MCF 10A (cell line): ENCODE measurements at places on chromosomes 4 and X. TPM values are rescaled to one million over a fixed set of nuclear protein-coding genes. Genes with fewer than 3 reads are reported as not detected.

GRCh38 chr4:104494185-104494584 lies 509 bp downstream of the CXXC4 start:
- DNase-seq, result no peak

DNA sequence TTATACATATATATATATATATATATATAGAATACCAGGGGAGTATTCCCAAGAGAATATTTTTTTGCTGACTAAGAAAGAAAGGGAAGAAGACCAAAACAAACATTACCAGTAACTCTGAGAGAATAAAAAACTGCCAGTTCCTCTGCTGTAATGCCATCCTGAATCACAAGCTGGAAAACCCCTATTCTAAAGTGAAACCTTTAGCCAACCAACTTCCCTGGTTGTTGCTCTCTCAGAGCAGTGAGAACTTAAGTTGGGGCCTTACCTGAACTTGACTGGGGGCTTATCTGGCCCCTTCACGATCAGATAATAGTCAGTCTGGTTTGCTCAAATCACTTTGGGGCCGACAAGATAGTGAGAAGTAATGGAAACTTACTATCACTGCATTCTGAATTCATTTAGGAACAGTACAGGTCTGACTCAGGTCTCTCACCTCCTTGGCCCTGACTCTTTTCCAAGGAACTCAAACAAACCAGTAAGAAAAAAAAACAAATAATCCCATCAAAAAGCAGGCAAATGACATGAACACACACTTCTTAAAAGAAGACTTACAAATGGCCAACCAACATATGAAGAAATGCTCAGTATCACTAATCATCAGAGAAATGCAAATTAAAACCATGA lies 62.5 kb downstream of the CD40LG start:
- DNase-seq, result peak; percentile 38

GRCh38 chrX:153723351-153724251 lies 586 bp downstream of the BCAP31 start:
- peak; percentile 54 for DNase-seq

- no peak for DNase-seq
Observed at GRCh38 chr4:19051831-19052230, 1030.3 kb upstream of the LCORL start.

GRCh38 chr4:94160774-94161173 lies 46.9 kb upstream of the SMARCAD1 start:
- peak; percentile 13 for DNase-seq

DNA sequence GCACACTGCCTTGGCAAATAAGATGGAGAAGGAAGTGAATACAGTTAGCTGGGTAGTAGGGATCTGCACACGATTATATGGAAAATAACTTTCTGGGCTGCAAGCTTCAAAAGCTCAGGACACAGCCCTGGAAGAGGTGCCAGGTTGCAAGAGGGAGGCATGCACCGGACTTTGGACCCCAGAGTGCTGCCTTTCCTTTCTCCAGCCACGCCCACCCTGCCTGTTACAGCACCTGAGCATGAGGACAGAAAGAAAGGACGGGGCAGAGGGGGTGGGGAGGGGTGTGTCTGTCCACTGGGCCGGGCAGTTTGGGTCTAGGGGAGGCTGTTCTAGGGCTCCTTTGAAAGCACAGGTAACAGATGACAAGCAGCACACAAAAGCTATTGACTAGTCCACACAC lies 152.8 kb downstream of the ENPP6 start:
- DNase-seq, result no peak

DNA sequence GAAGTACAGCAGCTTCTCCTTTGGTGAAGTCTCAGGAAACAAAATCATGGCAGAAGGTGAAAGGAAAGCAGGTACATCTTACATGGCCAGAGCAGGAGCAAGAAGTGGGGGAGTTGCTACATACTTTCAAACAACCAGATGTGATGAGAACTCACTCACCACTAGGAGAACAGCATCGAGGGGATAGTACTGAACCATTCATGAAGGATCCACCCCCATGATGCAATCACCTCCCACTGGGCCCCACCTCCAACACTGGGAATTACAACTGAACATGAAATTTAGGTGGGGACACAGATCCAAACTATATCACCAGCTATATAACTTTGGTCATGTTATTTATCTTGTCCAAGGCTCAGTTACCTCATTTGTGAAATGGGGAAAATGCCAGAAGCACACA lies 159.4 kb downstream of the OPHN1 start:
- peak; percentile 32 for DNase-seq

DNA sequence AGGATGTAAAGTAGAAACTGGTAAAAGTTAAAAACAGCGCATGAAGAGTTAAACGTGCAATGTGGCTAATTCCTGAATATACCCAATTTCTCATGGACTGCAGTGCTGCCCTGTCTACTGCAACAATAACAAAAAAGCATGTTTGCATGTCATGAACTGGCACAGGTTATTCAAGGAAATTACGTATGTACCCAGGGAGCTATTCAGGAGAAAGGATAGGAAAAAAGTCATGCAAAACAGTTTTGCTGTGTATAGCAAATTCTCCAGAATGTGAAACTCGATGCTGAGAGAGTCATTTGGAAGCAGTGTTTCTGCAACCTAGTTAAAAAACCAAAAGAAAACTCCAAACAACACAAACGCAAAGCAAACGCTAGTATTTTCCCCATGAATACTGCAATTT lies 381.5 kb upstream of the PRKX start:
- no peak for DNase-seq

DNA sequence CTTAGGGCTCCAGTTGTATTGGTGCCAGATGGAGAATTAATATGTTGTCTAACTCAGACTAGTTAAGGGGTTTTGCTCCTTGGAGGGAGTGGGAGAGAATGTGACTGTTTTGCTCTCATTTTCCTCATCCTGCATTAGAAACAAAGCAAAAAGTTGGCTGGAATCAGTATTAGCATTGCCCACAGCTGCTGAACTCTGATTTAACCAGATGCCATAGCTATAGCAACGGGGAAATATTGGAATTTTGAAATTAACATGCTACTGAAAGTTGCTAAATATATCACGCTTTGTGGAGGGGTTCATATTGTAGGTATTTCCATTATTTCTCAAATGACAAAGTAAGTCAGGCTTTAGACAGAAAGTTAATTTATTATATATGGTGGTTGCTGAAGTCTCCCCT lies 66.7 kb upstream of the EOLA2 start:
- DNase-seq, result no peak

DNA sequence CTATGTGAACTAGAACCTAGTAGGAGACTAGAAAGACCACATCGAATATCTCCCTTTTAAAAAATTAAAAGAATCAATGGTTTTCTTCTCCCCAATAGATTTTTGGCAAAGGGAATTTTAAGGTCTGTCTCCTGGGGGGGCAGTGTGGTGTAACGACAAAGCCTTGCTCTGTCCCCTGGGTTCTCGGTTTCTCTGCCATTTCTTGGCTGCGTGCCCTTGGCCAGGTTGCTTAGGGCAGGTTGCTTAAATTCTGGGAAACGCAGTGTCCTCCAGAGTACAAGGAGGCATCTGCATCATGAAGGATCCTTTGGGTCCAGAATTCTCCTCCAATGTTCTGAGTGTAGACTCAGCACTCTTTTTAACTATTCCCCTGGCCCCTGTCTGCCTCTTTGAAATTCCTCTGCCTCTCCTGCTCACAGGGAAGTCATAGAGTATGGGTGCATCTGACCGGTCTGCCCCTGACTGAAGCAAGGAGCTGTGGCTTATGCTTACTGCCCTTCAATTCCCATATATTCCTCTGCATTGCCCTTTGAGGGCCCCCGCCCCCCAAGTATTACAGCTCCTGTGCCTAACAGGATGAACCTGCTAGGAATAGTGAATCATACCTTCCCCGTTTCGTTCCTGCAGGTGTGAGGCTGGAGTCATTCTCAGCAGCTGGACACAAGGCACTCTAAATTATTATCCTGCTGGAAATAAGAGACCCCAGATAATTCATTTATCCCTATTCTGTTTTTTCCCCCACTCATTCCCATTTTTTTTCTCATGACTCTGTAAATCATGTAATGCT lies 2.2 kb downstream of the KIT start:
- peak; percentile 36 for DNase-seq

DNA sequence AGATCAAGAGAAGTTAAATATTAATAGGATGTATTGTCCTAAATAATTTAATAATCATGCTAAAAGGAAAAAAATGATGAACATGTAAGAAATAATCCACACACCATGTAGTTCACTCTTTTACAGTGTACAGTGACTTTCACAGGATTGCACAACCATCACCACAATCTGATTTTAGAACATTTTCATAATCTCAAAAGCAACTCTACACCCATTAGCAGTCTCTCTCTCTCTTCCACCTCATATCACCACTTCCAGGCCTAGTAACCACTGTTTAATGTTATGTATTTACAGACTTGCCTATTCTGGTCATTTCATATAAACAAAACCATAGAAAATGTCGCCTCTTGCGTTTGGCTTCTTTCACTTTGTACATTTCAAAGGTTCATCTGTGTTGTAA lies 153.4 kb downstream of the FSTL5 start:
- peak; percentile 9 for DNase-seq

DNA sequence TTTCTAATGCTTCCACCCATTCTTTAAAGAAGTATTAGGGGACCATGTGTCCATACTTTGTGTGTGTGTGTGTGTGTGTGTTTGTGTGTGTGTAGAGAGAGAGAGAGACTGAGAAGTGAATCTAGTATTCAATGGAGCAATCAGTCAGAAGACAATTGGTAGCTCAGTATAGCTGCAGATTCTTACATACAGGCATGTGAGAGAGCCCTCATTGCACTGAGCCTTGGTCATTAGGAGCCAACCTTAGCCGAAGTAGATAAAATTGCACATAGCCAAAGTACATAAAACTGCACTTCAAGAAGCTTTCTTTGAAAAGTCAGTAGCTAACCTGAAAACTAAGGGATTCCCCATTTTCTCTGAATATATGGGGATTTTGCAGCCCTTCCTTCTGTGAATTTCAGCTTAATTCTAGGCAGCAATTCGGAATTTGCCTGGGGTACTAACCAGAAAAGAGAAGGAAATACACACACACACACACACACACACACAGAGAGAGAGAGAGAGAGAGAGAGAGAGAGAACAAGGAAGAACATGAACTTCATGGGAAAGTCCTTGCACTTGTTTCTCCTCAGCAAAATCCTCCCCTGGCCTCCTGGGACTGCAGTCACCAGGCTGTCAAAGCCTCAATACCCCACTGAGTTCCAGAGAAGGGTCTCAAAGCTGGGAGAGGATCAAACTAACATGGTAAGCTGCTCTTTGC lies 1.7 kb upstream of the PRDM8 start:
- DNase-seq, result no peak

DNA sequence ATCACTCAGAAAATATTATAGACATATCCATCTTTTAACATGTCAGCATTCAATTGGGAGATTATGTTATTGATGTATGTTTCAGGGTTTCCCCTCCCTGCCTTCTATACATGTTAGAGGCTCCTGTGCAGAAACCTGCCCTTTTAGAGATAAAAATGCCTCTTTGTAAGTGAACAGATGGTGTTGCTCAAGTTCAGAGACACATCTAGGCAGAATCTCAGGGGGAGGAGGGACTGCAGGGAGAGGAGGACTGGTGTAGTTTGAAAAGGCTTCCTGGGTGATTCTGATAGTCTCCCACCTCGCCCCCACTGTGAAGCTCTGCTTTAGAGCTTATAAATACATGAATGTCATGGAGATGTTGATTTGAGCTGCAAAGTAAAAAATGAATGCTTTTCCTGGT lies 12.0 kb upstream of the UNC5C start:
- no peak for DNase-seq

DNA sequence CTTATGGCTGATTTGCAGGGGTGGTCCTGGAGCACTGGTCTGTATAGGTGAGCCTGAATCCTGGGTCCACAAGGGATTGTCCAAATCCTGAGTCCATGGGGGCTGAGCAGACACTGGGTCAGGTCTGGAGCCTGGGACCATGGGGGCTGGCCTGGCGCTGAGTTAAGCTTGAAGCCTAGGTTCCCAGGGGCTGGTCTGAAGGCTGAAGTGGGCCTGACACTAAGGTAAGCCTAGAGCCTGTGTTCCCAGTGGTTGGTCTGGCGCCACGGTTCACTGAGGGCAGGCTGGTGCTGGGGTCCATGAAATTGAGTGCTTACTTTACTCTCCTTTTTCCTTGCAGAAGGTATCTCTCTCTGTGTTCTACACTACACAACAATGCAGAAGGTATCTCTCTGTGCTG lies 155.8 kb downstream of the RBM46 start:
- no peak for DNase-seq

DNA sequence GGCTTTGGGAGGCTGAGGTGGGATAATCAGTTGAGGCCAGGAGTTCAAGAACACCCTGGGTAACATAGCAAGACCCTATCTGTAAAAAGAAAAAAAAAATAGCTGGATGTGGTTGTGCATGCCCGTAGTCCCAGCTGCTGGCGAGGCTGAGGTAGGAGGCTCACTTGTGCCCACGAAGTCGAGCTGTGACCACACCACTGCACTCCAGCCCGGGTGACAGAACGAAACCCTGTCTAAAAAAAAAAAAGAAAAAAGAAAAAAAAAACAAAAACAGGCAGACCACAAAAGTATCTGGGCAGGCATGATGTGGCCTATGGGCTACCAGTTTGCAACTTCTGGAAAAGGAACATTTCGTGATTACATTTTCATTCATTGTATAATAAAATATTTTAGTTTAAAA lies 38.1 kb upstream of the RASGEF1B start:
- DNase-seq, result no peak

DNA sequence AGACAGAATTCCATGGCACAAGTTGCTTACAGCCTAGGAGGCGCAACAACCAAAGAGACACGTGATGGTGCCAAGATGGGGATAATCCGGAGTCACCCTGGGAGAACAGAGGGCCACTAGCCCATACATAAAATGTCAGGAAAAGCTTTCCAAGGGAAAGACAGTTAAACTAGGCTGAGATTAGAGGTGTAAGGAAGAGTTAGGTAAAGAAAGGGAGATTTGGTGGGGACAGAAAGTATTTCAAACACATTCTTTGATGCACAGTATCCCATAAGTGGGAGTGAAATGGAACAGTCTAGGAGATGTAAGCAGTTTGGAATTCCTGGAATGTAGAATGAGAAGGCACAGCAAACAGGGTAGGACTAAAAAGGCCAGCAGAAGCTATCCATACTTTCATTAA lies 860.9 kb upstream of the LCORL start:
- peak; percentile 42 for DNase-seq

Gene PCDH10
- not detected in 2 replicates for total RNA-seq

Gene PRKX
- total RNA-seq, result 35.3 and 35.6 TPM in 2 replicates

Gene ANXA3
- total RNA-seq, result 260 and 272 TPM in 2 replicates

Gene IL15
- 0.51 and 1.3 TPM in 2 replicates for total RNA-seq

Gene CXorf51B
- not detected in 2 replicates for total RNA-seq

Gene SPACA5
- total RNA-seq, result not detected in 2 replicates

Gene F8A2
- total RNA-seq, result not detected in 2 replicates

Gene POLN
- total RNA-seq, result 2.8 and 3.1 TPM in 2 replicates

Gene NAP1L2
- total RNA-seq, result not detected in 2 replicates

Gene BEX5
- total RNA-seq, result not detected in 2 replicates

Gene DGAT2L6
- total RNA-seq, result not detected in 2 replicates

Gene CFI
- 0.16 TPM in 1 of 2 replicates, not detected in the other for total RNA-seq
